ENCODE measurements at places on chromosomes 11 and 22. TPM values are rescaled to one million over a fixed set of nuclear protein-coding genes. Genes with fewer than 3 reads are reported as not detected.

Gene TREH
- total RNA-seq: not detected

Gene PYGM
- total RNA-seq: 0.26 TPM

Gene IGLL5
- total RNA-seq: not detected

Gene SLC35E4
- 10.1 TPM for total RNA-seq

Gene GGT5
- under 0.01 TPM for total RNA-seq

Gene NELL1
- not detected for total RNA-seq

Gene TSGA10IP
- not detected for total RNA-seq

Gene MMP8
- total RNA-seq: not detected

Gene DDX25
- not detected for total RNA-seq

Gene ALDH3B2
- not detected for total RNA-seq

Gene SLN
- total RNA-seq: not detected

Gene OR51G1
- not detected for total RNA-seq

Gene OR52I1
- total RNA-seq: not detected

Gene RAG2
- total RNA-seq: not detected

Gene MGAT3
- total RNA-seq: not detected

Gene C1QTNF5
- 32.0 TPM for total RNA-seq

Gene SOX10
- total RNA-seq: not detected

Gene ARL14EP
- total RNA-seq: 33.9 TPM

Gene SMC1B
- total RNA-seq: not detected

Gene WNT7B
- total RNA-seq: under 0.01 TPM

Gene FERMT3
- total RNA-seq: 1.0 TPM

Gene CYTH4
- 0.26 TPM for total RNA-seq

Gene NCAM1
- 0.51 TPM for total RNA-seq

Gene NRIP3
- 4.1 TPM for total RNA-seq

Gene IRAG1
- total RNA-seq: 25.7 TPM

Gene CARD18
- total RNA-seq: not detected

Gene BTBD18
- not detected for total RNA-seq

Gene BCO2
- total RNA-seq: 1.0 TPM

Gene GSTT2B
- total RNA-seq: 9.9 TPM

Gene EML3
- 17.5 TPM for total RNA-seq

Gene FZD4
- total RNA-seq: 15.7 TPM

Gene CNTN5
- total RNA-seq: not detected

All from fibroblast of lung (primary cell).